ENCODE measurements at places on chromosomes 6 and 20.
A peak's percentile ranks its signal among the peaks of the same experiment; 100 is the strongest.

- no peak for DNase-seq
Observed at GRCh38 chr6:162156146-162156545, 571.4 kb downstream of the PRKN start.

DNA sequence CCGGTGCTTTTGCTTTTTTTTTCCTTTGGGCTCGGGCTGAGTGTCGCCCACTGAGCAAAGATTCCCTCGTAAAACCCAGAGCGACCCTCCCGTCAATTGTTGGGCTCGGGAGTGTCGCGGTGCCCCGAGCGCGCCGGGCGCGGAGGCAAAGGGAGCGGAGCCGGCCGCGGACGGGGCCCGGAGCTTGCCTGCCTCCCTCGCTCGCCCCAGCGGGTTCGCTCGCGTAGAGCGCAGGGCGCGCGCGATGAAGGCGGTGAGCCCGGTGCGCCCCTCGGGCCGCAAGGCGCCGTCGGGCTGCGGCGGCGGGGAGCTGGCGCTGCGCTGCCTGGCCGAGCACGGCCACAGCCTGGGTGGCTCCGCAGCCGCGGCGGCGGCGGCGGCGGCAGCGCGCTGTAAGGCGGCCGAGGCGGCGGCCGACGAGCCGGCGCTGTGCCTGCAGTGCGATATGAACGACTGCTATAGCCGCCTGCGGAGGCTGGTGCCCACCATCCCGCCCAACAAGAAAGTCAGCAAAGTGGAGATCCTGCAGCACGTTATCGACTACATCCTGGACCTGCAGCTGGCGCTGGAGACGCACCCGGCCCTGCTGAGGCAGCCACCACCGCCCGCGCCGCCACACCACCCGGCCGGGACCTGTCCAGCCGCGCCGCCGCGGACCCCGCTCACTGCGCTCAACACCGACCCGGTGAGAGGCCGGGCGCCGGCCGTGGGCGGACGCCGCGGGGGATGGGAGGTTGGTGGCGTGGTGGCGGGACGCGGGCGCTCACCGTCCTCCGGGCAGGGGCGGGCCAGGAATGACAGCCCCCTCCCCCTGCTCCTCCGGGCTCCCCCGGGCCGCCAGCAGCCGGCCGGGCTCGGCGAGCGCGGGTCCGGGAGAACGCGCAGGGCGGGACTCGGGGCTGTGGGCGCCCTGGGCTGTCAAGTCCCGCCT lies 606 bp downstream of the ID4 start:
- peak; percentile 17 for DNase-seq

DNA sequence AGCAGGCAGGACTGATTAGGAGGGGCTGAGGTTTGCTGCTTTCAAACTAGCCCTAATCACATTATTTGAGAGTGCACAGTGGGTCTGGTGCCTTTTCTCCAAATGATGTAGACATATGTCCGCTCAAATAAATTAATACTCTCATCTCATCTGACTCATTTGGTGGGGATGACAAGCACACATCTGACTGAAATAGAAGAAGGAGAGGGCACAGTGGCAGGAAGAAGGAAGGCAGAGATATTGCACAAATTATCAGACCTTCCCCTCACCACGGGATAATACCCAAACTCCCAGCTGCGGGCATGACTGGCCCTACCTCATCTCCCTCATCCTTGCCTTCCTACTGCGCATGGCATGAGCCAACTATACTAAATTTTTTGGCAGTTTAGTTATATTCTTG lies 33.9 kb upstream of the TNFRSF21 start:
- no peak for DNase-seq

DNA sequence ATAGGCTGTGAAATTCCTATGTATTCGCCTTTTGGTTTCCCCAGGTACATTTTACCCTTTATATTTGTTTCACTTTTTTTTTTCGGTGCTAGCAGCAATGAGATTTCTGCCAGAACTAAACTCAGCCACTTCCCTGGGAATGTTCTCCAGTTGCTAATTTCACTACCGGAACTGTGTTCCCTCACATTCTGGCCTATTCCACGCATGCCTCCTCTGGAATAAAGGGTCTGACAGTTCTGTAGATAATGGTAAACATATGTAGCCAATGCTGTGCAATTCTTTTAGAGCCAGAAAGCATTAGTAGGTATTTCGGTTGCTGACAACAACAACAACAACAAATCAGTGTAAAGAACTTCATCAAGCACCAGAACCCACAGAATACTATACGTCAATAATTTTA lies 96.1 kb upstream of the TBX18 start:
- DNase-seq: no peak

- no peak for DNase-seq
Observed at GRCh38 chr6:117919275-117919674, 12.2 kb downstream of the SLC35F1 start.

DNA sequence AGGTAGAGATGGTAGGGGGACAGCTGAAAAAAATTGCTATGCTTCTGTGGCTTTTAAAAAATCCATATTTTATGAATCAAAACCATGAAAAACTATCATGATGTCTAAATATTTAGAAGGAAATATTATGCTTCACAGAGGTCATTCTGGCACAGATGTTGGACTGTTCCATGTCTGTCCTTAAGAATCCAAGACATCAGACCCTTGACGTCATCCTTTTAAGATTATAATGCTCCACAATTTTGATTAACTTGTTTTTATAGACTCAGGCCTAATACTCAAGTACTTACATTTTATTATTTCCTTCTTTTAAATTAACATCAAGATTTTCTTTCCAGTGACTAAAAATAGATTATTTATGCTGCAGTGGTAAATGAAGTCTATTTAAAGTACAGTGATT lies 29.7 kb downstream of the FILIP1 start:
- no peak for DNase-seq

DNA sequence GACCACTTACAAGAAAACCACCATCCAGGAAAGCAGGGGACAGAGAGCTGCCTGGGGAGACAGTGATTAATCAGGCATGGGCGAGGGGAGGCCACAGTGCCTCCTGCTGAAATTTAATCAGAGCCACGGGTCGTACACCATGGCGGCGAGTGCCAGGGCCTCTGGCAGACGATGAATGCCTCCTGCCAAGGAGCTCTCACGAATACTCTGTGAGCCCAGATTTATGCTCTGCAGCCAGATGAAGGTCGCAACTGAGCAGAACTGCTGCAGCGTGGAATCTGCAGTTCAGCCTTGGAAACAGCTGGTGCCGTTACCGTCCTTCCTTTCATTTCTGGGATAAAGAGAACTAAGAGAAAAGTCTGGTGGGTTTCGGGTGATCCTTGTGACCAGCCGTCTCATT lies 85.6 kb downstream of the BFSP1 start:
- DNase-seq: no peak

DNA sequence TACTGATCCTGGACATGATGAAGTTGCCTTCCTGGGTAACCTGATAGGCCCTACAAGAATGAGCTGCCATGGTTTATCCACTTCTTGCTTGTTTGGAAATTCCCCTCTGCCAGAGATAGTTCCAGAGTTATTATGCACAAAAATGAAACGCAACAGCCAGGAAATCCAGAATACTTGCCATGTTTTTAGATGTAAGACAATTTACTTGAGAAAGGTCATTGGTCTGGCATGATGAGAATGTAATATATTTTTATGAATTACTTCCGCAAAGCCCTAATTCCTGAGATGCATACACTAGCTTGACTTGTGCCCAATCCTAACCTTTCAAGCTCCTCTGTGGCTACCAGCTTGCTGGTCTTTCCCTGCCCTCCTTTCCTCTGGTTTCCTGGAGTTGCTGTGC lies 27.9 kb upstream of the NT5E start:
- no peak for DNase-seq

DNA sequence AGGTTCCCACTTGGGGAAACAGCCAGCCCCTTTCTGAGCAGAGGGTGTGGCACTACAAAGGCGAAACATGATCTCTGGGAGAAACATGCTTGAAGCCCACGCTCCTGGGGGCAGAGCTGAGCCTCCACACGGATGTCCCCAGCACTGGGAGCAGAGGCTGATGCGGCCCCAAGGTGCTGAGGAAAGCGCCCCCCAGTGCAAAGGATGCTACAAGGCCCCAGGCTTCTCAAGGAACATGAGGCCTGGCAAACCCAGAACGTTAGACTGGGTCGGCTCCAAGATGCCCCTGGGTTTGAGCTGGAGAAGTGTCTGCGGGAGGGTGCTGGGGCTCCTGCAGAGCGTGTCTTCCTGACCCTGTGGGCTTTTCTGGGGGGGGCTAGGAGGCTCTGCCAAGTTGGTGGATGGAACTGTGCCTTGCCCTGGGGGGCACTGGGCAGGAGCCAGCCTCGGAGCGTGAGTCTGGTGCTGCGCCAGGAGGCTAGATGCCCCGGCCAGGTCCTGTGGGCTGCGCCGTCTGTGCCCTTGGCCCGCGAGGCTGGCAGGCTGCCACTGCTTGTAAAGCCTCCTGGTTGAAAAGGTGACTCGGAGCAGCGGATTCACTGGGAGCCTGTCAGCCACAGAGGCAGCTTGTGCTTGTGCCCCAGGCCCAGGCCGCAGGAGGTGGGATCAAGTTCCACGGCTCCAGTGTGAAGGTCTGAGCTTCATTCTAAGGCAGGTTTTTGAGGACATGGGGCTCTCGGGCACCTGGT lies 8.1 kb downstream of the SYNJ2 start:
- peak; percentile 79 for DNase-seq

- DNase-seq: no peak
Observed at GRCh38 chr6:42431877-42432276, 19.8 kb downstream of the TRERF1 start.

DNA sequence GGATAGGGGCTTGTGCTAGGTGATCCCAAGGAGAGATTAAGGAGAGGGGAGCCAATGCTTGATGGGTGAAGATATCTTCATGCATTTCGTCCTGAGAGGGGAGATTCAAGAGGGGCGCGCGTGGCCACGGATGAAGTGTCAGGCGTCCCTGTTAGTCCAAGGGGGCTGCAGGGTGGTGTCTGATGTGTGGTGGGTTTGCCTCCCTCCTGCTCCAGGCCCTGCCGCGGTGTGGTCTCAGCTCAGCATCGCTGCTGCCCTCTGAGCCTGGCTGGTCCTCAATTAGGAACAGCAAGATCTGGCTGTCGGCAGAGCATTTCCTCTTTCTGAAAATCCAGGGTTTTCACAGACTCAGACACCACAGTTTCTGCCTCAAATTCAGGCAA lies 318.0 kb downstream of the THBS2 start:
- DNase-seq: no peak

Data from small intestine (tissue), 16 donors.